AG10803 (cell line): ENCODE measurements at places on chromosomes 12 and 14.

- no peak for DNase-seq
Observed at GRCh38 chr12:29463198-29463597, 34.3 kb downstream of the OVCH1 start.

- peak; percentile 100 for DNase-seq
Observed at GRCh38 chr12:122946690-122947341, 19.4 kb downstream of the ABCB9 start.

GRCh38 chr14:61469781-61470180, 148.4 kb downstream of the PRKCH start:
- DNase-seq: no peak

DNA sequence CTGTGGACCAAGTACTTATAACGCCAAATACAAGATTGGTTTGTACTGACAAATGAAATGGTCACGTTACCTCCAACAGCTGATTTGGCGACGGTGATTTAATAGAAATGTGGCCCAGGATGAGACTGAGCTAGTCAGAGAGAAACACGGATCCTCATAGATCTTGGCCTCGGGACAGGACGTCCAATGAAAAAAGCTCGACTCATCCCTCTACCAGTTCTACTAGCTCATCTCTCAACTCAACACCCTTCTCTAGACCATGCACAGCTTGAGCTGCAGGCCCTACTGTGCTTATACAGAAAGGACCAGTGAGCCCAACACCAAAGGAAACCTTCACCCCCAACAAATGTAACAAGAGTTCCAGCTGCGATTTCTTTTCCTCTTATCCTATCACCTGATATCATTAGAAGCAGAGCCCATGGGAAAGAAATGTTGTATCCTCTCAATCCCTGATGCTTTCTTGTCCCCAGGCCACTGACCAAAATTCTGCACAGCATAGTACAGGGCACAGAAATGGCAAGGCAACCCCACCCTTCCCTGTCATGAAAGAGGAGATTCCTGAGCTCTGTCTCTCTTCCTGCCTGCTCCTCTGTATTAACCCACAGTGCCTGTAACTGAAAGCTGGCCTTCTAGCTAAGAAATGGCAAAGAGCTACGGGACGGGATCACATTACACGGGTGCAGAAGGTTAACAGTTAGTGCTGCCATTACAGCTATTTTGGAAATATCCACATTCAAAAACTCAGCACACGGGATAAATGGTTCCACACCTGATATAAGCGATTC, 39.2 kb downstream of the DICER1 start:
- DNase-seq: no peak

DNA sequence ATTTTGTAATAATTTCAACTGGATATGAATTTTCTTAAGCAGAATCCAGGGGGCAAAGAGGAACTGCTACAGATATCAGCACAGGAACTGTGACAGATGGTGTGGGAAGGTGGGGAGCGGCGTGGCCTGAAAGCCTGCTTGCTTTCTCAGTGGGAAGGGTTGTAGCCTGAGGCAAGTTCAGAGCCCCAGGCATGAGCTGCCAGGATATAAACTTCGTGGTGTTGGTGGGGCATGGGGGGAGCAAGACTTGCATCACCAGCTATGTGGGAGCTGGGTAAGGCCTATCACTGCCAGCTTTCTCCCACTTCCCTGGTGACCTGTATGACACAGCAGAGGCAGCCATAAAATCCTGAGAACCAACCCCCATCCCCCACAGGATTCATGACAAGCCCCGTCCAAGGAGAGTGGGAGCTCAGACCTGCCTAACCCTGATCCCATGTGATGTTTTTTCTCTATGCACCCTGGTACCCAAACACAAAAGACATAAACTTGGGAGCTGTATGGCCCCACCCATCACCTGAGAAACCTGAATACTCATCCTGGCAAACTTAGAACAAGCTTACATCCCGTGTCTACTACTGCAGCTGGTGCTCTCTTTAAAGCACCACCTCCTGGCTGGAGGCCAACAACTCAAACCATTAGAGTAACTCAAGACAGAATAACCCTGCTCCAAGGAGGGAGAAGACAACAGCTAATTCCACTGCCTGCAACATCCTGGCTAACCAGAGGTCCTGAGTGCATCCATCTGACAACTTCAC, 16.5 kb downstream of the CLEC1A start:
- no peak for DNase-seq

DNA sequence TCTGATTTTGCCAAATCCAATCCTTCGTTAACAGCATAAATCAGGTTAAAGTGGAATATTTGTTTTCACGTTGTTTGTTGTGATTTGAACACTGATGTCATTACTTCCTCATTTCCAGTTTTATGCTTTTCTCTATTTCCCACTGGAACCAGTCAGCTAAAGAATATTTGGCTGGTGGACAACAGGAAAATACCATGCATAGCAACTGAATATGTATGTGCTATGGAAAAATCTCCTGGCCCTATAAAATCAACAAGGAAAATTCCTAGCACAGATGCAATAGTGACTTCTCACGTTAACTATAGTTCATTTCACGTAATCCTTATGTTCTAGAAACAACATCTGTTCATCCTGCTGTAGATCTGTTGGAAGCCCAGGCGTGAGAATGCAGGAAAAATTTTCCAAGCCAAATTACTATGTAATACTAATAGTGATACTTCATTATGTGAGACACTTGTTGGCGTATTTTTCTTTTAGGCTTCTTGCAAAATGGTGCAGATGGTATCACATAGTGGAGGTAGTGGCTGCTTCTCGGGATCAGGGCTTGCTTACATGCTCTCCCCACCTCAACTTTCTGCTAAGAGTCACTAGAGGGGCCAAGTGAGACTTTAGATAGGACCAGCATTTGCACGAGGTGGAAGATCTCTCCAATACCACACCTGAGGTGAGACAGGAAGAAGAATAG, 86.3 kb upstream of the USP44 start:
- DNase-seq: peak; percentile 91
